ENCODE measurements at places on chromosomes 12 and 14.
A peak's percentile ranks its signal among the peaks of the same experiment; 100 is the strongest.

GRCh38 chr12:92650228-92650822 is 52.5 kb upstream of the PLEKHG7 start:
- no peak for DNase-seq

DNA sequence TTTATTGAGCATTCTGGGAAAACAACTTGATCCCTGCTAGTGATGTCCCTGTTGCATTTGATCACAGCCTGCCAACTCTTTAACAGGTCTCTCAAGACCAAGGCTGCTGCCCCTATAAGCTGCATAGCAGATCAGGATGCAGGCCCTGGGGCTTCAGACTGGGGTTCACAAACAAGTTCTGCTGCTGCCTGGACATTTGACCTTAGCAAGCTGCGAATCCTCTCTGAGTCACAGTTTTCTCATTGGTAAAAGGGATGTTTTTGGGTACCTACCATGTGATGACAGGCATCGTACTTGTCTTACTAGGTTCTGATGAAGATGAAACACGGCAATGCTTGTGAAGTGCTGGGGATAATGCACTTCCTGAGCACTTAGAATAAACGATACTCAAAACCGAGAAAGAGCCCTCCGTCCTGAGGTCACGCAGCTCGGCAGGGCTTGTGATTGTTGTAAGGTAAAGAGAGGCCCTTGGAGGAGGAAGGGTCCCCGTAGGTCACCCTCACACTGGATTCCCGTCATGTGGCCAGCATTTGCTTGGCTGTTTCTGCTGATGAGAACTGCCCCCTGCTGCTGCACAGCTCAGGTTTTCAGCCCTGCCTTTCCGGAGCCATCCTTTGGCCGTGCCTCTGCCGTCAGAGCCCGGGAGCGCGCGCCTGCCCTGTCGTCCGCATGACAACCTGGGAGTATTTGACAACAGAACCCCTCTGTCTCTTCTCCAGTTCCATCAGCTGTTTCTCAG is 39.1 kb downstream of the TSPAN9 start:
- no peak for DNase-seq

DNA sequence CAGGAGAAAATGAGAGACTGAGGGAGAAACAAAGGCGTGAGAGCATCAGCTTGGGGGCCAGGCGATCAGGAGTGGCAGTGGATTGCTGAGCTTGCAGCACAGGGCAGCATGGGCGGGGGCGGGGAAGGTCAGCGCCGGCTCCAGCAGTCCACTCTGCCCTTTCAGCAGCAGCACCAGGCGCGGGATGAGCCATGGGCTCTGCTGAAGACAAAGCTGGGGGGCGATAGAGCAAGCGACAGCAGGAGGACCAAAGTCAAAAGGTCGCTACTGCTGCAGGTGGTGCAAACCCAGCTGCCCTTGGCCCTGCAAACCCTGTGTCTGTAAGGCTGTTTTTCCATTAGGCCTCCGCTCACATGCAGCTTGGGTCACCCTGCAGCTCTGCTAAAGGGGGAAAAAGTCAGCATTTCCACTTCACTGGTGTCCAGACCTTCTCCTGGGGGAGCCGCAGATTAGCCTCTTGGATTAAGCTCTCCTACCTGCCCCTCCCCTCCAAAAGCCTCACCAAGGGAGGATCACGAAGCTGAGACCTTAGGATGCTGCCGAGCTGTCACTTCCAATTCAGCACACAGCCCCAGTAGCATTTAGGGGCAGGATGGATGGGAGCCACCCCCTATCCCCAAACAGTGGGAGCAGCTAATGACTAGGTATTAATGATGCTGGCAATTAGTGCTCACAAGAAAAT is 204.8 kb downstream of the DPF3 start:
- no peak for DNase-seq

- no peak for DNase-seq
These were observed 161.8 kb downstream of the PIWIL1 start for GRCh38 chr12:130499474-130499873.

GRCh38 chr12:124736115-124737039 is 127.3 kb downstream of the SCARB1 start:
- DNase-seq, result no peak

GRCh38 chr12:88361493-88361892 is 218.8 kb downstream of the KITLG start:
- DNase-seq, result no peak

GRCh38 chr12:63224396-63224795 is 73.4 kb upstream of the AVPR1A start:
- DNase-seq, result no peak

GRCh38 chr12:11836282-11837151 is 187.0 kb downstream of the ETV6 start:
- no peak for DNase-seq

- DNase-seq, result no peak
These were observed 78.7 kb downstream of the TXNDC16 start for GRCh38 chr14:52473557-52473956.

GRCh38 chr12:96456265-96456974 is 33.0 kb upstream of the CFAP54 start:
- DNase-seq, result no peak

DNA sequence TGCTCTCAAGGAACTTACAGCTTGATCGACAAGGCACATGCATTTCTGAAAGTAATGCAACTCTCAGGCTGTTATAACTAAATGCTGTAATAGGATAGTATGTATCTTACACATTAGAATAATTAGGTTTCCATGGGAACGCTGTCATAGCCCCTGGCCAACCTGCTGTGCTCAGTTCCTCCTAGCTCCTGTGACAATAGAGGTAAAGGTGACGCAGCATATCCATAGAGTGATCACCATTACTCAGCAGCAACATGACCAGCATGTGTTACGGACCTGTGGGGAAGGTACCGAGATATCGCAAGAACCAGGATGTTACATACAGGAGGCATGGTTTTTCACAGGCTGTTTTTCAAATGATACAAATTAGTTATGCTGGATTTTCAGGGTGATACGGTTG is 150.7 kb downstream of the CAND1 start:
- no peak for DNase-seq

DNA sequence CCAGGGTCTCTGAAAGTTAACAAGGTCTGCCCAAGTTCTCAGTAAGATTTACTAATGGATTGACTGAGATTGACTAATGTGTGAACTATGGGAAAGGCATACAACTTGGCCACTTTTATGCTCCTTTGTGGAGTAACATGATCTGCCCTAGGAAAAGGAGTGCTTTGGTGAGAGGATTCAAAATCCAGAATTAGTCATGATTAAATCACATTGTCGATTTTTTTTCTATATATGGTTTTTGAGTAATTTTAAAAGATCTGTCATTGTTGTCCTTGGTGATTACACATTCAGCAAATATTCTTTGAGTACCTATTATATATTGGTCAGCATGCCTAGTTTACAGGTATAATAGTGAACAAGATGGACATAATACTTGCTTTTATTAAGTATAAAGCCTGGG is 147.7 kb upstream of the SYT10 start:
- DNase-seq, result no peak

GRCh38 chr12:103421402-103421801 is 74.4 kb downstream of the C12orf42 start:
- no peak for DNase-seq

DNA sequence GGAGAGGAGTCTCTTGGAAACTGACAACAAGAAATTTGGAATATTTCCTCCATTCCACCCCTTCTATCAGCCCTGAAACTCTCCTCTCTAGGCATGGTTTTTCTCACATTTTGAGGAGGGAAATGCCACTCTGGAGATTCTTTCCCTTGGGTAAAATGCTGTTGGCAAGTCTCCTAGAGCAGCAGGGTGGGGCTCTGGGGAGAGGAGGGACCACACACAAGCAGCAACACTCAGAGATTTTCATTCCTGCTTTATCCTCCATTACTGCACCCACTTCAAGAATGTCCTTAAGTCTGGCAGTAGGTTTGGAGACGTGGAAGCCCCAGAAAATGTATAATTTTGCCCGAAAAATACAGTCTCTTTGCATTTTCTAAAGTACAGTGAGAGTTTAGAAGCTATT is 130.8 kb upstream of the FLRT2 start:
- no peak for DNase-seq

GRCh38 chr14:77243853-77244252 is 27.2 kb downstream of the NGB start:
- no peak for DNase-seq

DNA sequence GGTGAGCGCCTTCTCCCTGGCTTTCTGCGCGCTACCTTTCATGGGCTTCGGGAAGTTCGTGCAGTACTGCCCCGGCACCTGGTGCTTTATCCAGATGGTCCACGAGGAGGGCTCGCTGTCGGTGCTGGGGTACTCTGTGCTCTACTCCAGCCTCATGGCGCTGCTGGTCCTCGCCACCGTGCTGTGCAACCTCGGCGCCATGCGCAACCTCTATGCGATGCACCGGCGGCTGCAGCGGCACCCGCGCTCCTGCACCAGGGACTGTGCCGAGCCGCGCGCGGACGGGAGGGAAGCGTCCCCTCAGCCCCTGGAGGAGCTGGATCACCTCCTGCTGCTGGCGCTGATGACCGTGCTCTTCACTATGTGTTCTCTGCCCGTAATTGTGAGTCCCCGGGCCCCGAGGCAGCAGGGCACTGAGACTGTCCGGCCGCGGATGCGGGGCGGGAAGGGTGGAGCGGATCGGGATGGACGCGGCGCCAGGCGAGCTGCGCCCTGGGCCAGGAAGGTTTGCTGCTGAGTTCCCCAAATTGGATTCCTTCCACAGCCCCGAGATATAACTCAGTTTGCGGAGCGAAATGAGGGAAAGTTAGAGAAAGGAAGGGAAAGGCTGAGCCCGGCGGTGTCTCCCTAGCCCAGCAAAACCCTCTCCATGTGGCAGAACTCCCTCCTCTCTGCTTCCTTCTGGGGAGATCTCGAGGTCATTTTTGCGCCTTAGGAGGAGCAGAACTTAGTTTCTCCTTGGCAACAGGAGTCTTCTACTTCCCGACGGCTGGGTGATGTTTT is 972 bp downstream of the PTGDR start:
- peak; percentile 31 for DNase-seq

DNA sequence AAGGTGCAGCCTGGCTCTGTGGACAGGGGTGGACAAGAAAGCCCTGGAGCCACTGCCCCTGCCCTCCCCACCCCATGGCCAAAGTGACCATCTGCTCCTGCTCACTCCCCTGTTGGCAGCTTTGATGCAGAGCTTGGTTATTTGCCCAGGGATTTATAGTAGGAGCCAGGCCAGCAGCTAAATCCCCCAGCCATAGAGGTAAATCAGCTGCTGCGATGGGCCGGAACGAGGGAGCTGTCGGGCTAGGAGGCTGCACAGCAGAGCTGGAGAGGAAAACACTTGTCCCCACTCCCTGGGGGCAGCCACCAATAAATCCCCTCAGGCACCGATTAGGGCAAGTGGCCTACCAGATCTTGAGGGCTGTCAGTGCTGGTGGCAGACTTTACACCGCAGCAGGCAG is 26.0 kb downstream of the SMUG1 start:
- DNase-seq, result no peak

- DNase-seq, result no peak
These were observed 100.3 kb downstream of the LRIG3 start for GRCh38 chr12:58819985-58820384.

- DNase-seq, result no peak
These were observed 51.4 kb downstream of the GALNT9 start for GRCh38 chr12:132277949-132278348.

DNA sequence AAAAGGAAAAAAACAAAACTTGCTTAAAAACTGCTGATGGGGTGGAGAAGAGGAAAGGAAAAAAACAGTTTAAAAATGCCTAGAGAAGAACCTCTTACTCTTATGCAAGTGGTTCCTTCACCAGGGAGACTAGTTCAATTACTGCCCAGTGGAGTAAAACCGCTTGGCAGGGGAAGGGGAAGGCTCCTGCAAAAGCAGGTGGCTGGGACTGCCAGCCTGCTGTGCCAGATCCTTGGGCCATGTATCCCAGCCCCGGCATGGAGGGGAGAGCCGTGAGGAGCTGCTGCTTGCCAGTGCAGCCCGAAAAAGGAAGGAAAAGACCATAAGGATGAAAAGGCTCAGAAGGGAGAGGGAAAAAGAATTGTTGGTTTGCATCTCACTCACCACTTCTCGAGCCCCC is 123.0 kb downstream of the FSCB start:
- no peak for DNase-seq
